Kasumi-1 (cell line): ENCODE measurements at places on chromosomes 4 and X.

- DNase-seq: peak; percentile 18
Measured at GRCh38 chrX:131626681-131627296, 82.9 kb downstream of the OR13H1 start.

GRCh38 chr4:155197757-155198156 lies 10.7 kb upstream of the NPY2R start:
- no peak for DNase-seq

DNA sequence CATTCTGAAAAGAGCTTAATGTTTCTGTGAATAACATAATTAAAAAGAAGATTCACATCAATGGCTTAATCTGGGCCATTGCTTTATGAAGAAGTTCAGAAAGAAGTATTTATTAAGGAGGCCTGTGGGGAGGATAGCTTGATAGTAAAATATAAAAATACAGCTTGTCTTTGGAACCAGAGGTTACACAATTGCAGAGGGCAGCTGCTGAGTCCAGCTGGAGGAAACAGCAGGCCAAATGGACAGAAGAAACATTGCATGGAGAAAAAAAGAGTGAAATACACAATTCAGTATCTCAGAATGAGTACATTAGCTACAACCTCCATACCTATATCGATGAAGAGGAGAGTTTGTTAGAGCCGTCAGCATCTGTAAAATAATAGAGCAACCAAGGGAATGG lies 148.0 kb upstream of the NPY2R start:
- no peak for DNase-seq

DNA sequence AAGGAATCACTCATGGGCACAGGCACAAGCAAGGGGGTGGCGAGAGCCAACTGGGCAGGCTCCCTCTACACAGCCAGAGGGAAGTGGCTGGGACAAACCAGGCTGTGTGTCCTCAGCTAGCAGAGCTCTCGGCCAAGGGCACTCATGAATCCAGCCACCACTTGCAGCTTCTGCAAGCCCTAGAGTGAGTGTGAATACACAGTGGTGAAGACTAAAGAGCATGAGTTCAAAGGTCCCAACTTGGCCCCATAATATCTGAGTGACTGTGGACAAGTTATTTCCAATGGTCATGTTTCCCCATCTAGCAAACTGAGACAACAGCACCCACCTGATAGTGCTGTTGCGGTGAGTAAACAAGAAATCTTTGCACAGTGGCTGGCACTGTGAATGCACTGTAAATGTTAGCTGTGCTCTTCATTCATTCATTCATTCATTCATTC lies 51.7 kb downstream of the ADGRG2 start:
- DNase-seq: no peak

GRCh38 chr4:141142423-141142822 lies 9.2 kb upstream of the RNF150 start:
- DNase-seq: no peak

DNA sequence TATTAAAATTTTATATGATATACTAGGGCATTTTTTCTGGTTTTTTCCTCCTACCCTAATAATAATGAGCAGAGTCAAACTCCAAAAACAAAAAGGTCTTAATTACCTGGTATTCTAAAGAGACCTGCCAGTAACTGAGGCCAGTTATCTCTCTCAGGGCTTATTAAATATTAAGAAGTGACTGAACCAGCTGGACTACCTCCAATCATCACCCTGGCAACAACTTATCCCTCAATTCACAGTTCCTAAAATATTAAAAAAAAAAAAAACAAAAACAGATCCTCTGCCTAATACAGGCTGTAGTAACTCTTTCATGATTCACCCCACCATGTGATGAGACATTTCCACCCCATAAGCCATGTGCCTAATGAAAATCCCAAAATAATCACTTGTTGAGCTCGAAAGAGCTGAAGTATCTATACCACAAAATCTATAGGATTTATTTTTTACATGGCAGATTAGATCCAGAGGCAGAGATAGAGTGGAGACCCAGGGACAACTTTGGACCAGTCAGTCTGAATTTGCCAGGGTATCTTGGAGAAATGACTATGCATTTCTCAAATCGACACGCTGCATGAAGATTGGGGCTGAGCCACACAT lies 698.0 kb downstream of the FAT4 start:
- DNase-seq: no peak

GRCh38 chr4:170476351-170476750 lies 386.6 kb upstream of the AADAT start:
- no peak for DNase-seq

DNA sequence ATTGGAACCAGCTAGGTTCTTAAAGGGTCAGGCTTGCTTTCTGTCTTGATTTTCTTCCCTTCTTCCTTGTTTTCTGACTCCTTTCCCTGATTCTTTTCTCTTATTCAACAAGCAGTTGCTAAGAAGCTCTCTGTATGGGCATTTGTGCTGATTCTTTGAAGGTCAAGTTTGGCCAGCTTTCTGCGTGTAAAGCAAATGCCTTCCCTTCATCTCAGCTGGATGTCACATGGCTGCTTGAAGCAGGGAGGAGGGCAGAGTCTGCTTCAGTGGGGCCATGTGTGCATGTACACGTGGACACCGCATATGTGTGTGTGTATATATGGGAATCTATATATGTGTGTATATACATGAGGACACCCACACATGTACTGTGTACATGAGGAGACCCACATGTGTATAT lies 139.9 kb upstream of the ATP6AP2 start:
- DNase-seq: no peak

DNA sequence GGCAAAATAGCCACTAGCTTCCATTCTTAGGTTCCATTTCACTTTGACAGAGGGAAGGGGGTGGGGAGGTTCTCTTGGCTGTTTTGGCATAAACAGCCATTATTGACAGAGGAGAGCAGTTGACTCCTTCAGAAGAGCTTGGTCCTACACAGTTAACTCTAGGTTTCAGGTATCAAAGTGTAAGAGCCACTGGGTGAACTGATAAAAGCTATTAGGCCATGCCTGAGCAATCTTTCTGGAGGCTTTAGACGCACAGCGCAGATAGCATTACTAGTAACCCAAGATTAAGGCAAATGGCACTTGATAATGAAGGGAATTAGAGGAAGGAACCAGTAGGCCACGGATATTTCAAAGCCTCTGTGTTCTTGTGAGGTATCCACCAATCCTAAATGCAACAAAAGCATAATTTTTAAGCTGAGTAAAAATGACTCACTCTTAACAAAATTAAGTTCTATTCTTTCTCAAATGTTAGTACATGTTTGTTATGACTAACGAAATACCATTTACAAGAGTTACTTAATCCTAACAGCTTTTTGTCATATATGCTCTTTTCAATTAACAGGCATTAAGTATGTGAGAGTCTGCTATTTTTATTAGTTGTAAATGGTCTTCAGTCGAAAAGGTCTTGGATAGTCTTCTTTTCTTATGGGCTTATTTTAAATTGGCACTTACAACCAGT lies 53.6 kb downstream of the SLC7A11 start:
- DNase-seq: no peak

DNA sequence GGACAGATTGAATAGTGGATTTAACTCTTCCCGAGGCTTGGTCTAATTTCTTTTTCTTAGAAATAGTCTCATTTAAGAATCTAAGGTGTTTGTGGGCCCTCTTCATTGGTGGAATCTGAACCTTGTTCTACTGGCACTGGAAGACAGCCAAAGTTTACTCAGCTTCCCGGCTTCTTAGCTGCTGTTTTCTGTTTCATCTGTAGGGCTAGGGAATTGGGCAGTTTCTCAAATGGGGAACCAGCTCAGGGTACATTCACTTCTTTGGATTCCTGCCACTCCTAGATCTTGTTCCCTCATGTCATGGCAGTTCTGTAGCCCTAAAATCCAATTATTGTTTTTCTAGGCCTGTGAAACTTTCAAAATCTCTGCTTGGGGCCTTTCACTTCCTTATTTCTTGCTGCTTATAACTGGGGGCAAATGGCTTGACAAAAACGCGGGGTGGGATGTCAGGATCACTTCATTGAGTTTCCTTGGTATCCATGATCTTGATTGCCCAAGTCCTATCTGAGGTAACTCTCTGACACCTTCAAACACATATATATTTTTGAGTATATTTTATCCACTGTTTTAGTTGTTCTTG lies 985.0 kb downstream of the C4orf33 start:
- no peak for DNase-seq

- DNase-seq: no peak
Measured at GRCh38 chrX:133151336-133151735, 54.4 kb upstream of the USP26 start.

DNA sequence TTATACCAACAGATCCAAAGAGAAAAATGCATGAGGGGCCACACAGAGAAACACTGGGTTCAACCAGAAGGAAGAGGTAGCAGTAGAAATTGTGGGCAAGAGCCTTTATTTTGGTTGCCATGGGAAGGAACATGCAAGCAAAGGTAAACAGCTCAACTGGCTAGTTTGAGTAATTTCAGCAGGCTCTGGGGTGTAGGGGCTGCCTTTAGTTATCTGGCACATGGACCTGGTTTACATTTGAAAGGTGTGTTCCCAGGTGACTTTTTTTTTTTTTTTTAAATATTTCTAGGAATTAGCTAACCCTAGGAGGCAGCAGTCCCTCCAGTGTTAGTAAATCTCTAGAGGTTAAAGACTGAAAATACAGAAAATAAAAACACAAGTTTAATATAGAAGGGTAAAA lies 481.9 kb downstream of the ACTRT1 start:
- no peak for DNase-seq

- no peak for DNase-seq
Measured at GRCh38 chr4:1595789-1596325, 88.3 kb downstream of the FAM53A start.

DNA sequence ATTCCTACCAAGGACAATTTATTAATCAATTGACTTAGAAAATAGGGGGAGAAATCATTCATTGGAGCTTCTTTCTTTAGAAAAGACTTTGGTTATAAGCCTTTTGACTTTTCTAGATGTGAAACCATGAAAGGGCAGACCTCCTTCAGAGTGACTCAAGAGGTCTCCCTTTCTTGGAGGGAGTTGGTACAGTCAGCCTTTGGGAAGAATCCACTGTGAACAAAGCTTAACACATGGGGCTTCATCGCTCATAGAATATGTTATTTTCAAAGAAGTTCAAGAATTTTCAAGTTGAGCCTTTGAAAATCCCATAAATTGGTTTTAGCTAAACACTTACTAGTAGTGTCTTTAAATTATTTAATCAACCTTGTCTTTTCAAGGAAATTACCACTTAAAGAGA lies 28.0 kb downstream of the RIPPLY1 start:
- DNase-seq: no peak

DNA sequence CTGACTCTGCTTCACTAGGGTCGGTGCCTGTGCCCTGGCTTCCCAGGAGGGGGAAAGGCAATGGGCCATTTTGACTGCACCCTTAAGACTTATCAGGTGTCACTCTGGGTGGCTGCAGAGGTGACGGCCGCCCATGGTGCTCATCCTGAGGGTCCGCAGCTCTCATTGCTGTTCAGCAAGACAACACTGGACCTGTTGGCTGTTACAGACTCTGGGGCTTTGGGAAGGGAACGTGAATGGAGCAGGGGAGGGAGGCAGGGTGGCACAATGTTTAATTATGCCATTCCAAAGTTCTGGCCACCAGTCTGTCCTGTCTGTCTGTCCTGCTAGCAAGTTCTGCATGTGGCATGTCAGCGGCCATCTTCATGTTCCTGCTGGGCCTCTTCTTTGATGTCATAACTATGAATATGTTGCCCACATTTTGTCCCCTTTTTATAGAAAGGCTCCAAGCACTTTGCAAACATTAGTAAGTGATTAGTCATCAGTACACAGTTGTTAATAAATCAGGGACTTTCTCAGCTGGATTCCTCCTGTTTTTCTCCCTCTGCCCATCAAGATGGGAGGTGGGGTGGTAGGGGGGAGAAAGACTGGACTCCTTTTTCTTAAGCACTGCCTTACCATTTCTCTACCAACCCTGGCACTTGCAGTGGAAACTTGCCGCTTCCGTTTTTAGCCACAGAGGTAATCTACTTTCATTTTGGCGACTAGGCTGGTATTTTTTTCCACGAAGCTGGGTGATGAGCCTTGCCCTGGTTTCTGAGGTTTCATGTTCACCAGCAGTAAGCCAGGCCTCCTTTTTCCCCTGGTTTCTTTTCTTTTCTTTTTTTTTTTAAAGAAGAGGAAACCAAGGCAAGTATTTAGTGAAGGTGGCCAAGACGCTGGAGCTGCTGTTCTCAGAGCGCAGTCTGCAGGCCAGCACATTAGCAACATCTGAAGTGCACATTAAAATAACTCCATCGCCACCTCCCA lies 88.6 kb upstream of the TRIM2 start:
- peak; percentile 32 for DNase-seq

- no peak for DNase-seq
Measured at GRCh38 chr4:167431371-167431770, 197.1 kb upstream of the SPOCK3 start.

DNA sequence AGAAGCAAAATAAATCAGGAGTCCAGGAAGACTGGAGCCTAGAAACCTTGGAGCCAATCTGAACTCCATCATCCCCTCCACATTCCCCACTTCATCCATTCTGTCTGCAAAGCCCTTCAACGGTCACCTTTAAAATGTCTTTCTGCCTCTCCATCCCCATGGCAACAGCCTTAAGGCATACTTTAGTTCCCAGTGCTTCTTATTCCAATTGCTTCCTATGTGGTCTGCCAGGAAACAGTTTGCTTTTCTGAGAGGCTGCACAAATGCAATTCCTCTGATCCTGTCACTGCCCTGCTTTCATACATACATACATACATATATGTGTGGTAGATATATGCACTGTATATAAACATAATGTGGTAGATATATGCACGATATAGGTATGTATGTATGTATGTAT lies 786 bp upstream of the MAGEH1 start:
- no peak for DNase-seq

GRCh38 chrX:67546496-67547423 lies 2.9 kb downstream of the AR start:
- DNase-seq: peak; percentile 2

DNA sequence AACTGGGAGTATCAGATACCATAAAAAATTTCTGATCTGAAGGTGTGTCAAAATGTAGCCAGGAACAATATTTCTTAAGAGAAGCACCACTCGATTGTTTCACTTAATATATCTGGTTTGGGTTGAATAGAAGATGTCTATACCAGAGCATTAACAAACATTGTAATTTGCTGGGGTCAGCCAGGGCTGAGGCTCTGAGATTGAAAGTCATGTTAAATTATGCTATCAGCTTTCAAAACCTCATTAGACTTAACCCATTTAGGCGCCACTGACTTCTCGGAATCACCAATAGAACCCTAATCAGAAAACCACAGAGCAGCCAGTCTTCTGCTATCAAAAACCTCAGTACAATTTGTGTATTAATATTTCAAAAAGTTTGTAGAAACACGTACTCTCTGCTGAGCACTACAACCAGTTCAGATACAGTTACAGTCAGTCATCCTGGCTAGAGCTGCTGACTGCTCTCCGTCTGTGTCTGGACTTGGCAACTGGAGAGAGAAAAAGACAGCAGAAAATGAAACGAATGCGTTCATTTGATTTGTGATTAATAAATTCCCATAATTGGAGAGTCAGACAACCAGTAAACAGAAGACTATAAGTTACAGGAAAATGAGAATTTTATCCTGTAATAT lies 848.6 kb upstream of the PABPC4L start:
- DNase-seq: no peak

GRCh38 chr4:69907151-69907550 lies 23.7 kb upstream of the CSN1S1 start:
- DNase-seq: no peak

- no peak for DNase-seq
Measured at GRCh38 chr4:154254999-154255398, 236.6 kb downstream of the DCHS2 start.

GRCh38 chr4:2105559-2105958 lies 46.4 kb downstream of the NAT8L start:
- no peak for DNase-seq
